Vagina (tissue), 2 donors: ENCODE measurements at places on chromosomes 2 and 18.

DNA sequence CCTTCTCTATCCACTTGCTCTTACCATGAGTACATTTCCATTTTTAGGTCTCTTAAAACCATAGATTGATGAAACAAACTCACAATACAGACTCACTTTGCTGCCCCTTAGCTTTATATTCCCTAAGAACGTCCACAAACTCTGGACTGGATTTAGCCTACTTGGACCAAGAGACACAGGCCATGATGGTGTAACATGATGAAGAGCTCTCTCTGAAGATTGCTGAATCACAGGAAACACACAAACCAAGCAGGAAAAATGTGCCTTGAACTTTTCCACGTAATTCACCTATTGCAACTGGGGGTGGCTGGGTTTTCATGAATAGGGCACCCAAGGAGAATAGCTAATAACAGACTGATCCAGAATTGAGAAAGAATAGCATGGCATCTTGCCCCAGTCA lies 201.7 kb upstream of the RBBP8 start:
- no peaks in the 10 kb centered on the region for H3K36me3 ChIP-seq
- no peak overlapping the region for H3K27ac ChIP-seq
- no peaks in the 10 kb centered on the region for H3K4me1 ChIP-seq

- no peak overlapping the region for H3K4me3 ChIP-seq
- H3K36me3 ChIP-seq: no peaks in the 10 kb centered on the region
- DNase-seq: no peak
- no peaks in the 10 kb centered on the region for H3K27me3 ChIP-seq
- H3K4me1 ChIP-seq: no peaks in the 10 kb centered on the region
- no peak overlapping the region for H3K27ac ChIP-seq
Observed at GRCh38 chr18:44342946-44343345, 337.7 kb upstream of the SETBP1 start.

GRCh38 chr2:72140621-72140960 lies 7.1 kb downstream of the CYP26B1 start:
- no peak overlapping the region for H3K27ac ChIP-seq
- H3K36me3 ChIP-seq: no peaks in the 10 kb centered on the region
- peaks cover 46% of the 10 kb centered on the region for H3K4me1 ChIP-seq
- peaks cover 12% of the 10 kb centered on the region for H3K27me3 ChIP-seq
- H3K4me3 ChIP-seq: no peak overlapping the region
- no peak for DNase-seq

- H3K4me1 ChIP-seq: no peaks in the 10 kb centered on the region
- no peak overlapping the region for H3K4me3 ChIP-seq
- H3K27ac ChIP-seq: no peak overlapping the region
- no peaks in the 10 kb centered on the region for H3K27me3 ChIP-seq
- no peak for DNase-seq
Observed at GRCh38 chr2:68362069-68362468, 3.0 kb upstream of the PLEK start.

- peaks cover 34% of the 10 kb centered on the region for H3K4me1 ChIP-seq
- H3K36me3 ChIP-seq: no peaks in the 10 kb centered on the region
- H3K27ac ChIP-seq: no peak overlapping the region
- H3K27me3 ChIP-seq: no peaks in the 10 kb centered on the region
Observed at GRCh38 chr18:44912740-44913478, 232.2 kb downstream of the SETBP1 start.

- H3K4me3 ChIP-seq: no peak overlapping the region
- H3K36me3 ChIP-seq: no peaks in the 10 kb centered on the region
- no peak for DNase-seq
- H3K27me3 ChIP-seq: no peaks in the 10 kb centered on the region
Observed at GRCh38 chr2:65613968-65614555, 181.7 kb upstream of the SPRED2 start.

GRCh38 chr2:58853420-58853819 lies 612.3 kb upstream of the FANCL start:
- H3K4me1 ChIP-seq: no peaks in the 10 kb centered on the region
- no peaks in the 10 kb centered on the region for H3K27me3 ChIP-seq
- DNase-seq: no peak

DNA sequence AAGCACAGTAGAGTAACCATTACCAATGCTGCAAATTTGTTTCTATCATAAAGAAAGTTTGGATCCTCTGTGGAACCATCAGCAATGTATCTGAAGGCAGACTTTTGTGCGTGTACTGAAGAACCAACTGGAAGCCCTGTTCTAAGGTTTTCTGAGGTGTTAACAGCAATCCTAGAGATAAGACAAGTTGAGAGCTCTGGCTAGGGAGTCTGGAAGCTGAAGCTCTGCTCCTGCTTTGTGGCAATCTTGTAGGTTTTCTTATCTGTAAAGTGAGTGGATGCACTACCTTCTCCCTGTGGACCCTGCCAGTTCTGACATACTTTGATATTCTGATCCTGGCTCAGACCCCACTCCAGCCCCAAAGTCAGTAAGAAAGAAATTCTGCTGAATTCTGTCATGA lies 171.2 kb upstream of the SLC14A2 start:
- H3K4me3 ChIP-seq: no peak overlapping the region
- no peaks in the 10 kb centered on the region for H3K36me3 ChIP-seq
- peaks cover 5% of the 10 kb centered on the region for H3K4me1 ChIP-seq
- no peaks in the 10 kb centered on the region for H3K27me3 ChIP-seq
- no peak for DNase-seq

GRCh38 chr2:98691303-98691702 lies 39.6 kb downstream of the MGAT4A start:
- no peak for DNase-seq
- H3K4me1 ChIP-seq: no peaks in the 10 kb centered on the region
- H3K36me3 ChIP-seq: no peaks in the 10 kb centered on the region
- no peak overlapping the region for H3K27ac ChIP-seq
- H3K27me3 ChIP-seq: no peaks in the 10 kb centered on the region

DNA sequence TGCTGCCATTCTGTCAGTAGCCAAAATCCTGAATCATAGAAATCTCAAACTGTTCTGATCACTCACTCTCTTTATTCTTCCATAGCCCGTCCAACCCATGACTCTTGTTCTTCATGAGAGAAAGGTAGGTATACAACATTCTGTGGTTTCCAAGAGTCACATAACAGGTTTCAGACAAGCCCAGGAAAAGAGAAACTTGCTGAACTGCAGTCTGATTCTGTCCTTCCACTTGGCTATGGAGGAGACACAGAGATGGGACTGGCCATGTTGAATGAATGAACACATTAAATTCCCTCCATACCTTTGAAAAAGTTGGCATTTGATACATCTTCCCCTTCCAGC lies 880.2 kb upstream of the CELF4 start:
- no peak overlapping the region for H3K4me3 ChIP-seq
- H3K27me3 ChIP-seq: no peaks in the 10 kb centered on the region
- no peaks in the 10 kb centered on the region for H3K4me1 ChIP-seq
- DNase-seq: no peak
- H3K36me3 ChIP-seq: no peaks in the 10 kb centered on the region
- no peak overlapping the region for H3K27ac ChIP-seq

DNA sequence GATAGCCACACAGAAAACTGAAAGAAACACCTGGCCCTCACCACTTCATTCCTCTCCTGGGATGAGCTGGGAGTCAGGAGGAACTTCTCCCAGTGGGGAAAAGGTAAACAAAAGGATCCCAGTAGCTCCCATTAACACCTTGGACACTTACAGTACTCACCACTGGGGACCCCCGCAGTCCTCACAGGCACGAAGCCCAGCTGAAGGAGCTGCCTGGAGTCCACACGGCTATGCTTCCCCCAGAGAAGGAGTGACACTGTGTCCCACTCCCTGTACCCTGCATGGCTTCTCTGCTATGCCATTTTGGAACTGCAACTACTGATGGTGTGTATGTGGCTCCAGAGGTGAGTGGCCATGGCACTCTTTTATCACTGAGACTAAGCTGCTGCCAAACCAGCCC lies 1565.1 kb downstream of the LRP1B start:
- no peak overlapping the region for H3K4me3 ChIP-seq
- DNase-seq: no peak
- no peaks in the 10 kb centered on the region for H3K36me3 ChIP-seq
- no peaks in the 10 kb centered on the region for H3K27me3 ChIP-seq
- H3K4me1 ChIP-seq: no peaks in the 10 kb centered on the region
- no peak overlapping the region for H3K27ac ChIP-seq

DNA sequence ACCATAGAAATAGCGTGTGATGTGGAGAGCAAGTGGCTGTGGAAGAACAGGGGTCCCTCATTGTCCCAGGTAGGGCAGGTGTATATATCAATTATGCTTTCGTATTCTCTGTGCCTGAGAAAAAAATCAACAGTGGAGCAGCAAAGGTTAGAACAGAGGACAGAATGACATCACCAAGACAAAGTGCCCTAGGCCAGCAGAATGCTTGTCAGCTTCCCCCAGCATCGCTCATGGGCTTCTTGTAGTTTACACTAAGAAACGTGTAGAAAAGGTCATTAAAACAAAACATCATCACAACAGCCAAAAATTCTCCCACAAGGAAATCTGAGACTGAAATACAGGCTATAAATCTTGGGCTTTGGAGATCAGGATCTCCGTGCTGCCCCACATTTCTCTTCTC lies 288.0 kb downstream of the TDRD15 start:
- H3K36me3 ChIP-seq: no peaks in the 10 kb centered on the region
- no peak for DNase-seq
- no peaks in the 10 kb centered on the region for H3K27me3 ChIP-seq
- H3K27ac ChIP-seq: no peak overlapping the region

- H3K4me1 ChIP-seq: peaks cover 62% of the 10 kb centered on the region
- H3K27ac ChIP-seq: peak overlapping the region; percentile 80
- DNase-seq: no peak
Observed at GRCh38 chr18:48780913-48781162, 169.9 kb downstream of the SMAD7 start.
